ENCODE measurements at places on chromosomes 1 and 21.

DNA sequence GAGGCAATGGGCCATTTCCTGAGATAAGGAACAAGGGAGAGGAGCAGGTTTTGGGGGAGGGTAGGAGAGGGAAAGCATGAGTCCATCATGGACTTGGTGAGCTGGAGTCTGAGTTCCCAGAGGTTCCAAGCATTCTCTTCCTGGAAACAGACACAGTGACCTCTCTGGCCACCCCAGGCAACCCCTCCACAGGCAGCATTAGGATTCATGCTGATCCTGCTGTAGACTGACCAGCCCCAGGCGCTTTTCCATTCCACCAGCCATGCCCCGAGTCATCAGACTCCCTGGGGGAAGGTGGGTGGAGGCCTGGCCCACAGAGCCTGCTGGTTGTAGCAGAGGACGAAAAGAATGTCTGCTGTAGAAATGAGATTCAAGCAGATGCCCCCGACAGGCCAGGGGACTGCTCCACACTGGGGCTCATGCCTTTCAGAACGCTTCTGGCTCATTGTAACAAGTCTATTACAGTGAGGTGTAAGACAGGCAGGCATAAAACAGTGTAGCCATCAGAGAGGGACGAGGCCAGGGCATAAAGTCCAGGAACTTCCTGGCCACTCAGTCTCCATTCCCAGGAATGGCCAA lies 52.2 kb downstream of the KCND3 start:
- no peak for DNase-seq

GRCh38 chr1:201001962-201002361 lies 21.6 kb downstream of the KIF21B start:
- no peak for DNase-seq

DNA sequence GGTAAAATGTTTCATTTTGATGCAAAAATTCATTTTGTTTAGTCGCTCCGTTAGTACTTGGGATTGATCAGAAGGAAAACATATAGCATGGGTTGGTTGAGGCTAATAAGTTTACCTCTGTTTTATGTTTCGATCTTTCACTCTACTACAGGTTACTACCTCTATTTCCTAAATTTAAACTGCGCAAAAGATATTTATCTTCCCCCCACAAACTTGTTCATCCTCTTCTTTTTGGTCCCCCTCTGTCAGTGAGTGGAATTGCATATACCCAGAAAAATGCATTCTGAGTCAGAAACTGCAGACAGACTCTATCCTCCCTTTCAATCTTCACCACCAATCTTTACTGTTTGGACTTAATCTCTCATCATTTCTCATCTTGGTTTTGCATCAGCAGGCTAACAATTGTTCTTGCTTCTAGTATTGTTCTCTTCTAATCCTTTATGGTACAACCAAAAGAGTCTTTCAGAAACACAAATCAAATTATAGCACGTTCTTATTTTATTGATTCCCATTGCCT lies 316.0 kb upstream of the ADGRL4 start:
- no peak for DNase-seq

DNA sequence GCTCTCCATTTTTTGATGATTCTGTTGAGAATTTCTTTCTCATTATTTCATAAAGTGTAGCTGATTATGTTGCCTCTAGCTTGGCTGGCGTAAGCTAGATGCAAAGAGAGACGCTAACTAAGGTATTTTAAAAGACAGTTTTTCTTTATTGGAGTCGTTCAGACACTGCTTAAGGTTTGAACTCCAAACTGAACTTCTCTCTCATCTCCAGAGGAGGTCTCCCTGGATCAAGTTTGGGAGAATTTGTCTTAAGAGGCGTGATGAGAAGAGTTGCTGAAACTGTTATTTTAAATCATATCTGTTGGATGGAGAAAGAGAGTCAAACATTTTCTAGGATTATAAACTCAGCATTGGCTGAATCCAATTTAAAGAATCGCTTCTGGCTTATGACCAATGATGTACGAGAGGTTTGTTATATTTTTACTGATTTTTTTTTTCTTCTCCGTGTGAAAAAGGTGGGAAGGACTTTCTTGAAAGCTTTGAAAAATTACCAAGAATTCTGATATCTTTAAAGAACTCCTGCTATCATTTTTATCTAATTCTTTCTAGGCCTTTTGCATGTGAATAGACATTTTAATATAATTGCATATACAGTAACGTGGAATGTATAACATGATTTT lies 34.0 kb downstream of the MAP3K7CL start:
- DNase-seq: no peak

DNA sequence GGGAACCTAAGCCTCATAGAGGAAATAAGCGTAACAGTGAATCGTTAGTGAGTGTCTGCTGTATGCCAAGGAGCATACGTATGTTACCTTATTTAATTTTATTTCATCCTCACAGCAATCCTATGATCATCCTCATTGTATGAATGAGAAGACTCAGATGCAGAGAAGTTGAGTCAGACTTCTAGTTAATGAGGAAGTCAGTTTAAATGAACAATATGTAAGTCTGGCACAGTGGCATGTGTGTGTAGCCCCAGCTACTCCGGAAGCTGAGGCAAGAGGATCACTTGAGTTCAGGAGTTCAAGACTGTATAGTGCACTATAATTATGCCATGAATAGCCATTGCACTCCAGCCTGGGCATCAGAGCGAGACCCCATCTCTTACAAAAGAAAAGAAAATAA lies 148.0 kb downstream of the ZZZ3 start:
- no peak for DNase-seq

GRCh38 chr1:222081859-222082258 lies 340.0 kb upstream of the DUSP10 start:
- no peak for DNase-seq

DNA sequence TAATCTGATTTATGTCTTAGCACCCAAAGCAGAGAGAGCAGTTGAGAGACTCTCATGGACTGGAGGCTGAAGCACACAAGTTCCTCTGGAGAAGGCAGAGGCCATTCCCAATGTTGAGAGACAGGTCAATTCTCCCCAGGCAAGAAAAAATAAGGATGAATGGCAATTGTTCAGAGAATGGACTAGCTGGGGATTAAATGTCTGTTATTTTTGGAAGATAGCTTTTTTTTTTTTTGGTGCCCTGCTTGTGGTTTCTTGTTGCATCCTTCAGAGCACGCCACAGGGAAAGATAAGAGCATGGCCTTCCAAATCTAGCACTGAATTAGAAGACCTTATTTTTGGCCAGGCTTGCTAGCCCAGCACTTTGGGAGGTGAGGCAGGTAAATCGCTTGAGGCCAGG lies 65.6 kb upstream of the ERRFI1 start:
- no peak for DNase-seq

DNA sequence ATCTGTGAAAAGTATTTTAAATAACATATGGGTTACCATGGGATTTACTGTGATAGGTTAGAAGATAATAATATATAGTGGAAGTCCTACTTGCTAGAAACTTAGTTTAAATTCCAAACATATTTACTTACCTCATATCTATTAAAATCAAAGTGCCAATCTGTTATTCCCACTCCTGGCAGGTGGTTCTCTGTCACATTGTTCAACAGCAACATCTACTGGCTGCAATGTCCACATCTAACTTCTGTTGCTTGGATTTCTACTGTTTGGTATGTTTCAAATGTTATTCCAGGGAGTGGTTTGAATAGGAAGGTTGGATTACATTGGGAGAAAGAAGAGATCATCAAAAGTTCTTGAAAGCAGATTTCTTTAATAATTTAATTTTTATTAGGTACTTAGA lies 122.5 kb upstream of the NCAM2 start:
- DNase-seq: no peak

- DNase-seq: no peak
Measured at GRCh38 chr1:105678334-105678733, 1378.1 kb upstream of the PRMT6 start.

DNA sequence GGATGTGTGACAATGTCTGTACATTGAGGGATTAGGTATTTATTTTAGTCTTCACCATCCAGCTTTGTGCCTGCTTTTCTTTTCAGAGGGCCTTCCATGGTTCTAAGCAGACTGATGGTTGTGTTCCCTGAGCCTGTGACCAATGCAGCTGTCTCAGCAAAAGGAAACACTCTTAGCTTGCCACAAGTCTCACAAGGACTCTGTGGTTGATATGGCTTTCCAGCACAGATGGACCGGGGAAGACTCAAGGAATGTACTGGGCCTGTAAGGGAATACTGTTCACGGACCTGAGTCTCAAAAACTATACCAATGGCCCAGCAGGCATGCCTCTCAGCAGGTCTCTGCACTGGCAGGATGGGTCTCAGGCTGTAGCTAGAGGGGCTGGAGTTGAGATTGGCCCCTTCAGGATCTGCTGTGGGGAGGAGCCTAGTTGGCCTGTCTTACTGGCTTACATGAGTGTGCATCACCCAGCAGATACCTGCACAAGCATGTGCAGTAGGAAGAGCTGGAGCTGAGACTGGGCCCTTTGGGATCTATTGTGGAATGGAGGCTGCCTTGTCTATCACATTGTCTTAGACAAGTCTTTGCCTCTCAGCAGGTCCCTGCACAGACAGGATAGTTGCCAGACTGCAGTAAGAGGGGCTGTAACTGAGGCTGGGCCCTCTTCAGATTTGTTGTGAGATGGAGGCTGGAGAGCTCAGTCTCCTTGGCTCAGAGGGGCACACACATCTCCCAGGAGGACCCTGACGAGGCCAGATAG lies 52.0 kb upstream of the PDC start:
- DNase-seq: no peak

GRCh38 chr1:185070051-185070450 lies 24.7 kb downstream of the RNF2 start:
- no peak for DNase-seq

DNA sequence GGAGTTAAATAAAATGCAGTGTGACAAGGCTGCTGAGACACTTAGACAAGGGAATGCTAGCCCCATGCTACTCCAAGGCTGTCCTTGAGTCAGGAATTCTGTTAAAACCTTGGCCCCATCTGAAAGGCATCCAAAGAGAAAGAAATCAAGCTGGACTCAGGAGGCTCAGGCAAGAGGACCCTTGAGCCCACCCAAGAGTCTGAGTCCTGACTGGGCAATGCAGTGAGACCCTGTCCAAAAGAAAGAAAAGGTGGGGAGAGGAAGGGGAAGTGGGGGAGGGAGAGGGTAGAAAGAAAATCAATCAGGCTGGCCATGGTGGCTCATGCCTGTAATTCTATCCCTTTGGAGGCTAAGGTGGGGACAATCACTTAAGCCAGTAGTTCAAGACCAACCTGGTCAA lies 26.7 kb downstream of the CLSTN1 start:
- no peak for DNase-seq

- no peak for DNase-seq
Measured at GRCh38 chr1:219130366-219130935, 43.2 kb upstream of the LYPLAL1 start.

GRCh38 chr1:145999321-146000024 lies 3.1 kb upstream of the TXNIP start:
- no peak for DNase-seq

- DNase-seq: no peak
Measured at GRCh38 chr1:156475568-156476500, 24.7 kb downstream of the MEF2D start.

- no peak for DNase-seq
Measured at GRCh38 chr1:90114521-90115141, 119.7 kb downstream of the ZNF326 start.

GRCh38 chr1:63350320-63350719 lies 17.1 kb upstream of the ALG6 start:
- DNase-seq: no peak

DNA sequence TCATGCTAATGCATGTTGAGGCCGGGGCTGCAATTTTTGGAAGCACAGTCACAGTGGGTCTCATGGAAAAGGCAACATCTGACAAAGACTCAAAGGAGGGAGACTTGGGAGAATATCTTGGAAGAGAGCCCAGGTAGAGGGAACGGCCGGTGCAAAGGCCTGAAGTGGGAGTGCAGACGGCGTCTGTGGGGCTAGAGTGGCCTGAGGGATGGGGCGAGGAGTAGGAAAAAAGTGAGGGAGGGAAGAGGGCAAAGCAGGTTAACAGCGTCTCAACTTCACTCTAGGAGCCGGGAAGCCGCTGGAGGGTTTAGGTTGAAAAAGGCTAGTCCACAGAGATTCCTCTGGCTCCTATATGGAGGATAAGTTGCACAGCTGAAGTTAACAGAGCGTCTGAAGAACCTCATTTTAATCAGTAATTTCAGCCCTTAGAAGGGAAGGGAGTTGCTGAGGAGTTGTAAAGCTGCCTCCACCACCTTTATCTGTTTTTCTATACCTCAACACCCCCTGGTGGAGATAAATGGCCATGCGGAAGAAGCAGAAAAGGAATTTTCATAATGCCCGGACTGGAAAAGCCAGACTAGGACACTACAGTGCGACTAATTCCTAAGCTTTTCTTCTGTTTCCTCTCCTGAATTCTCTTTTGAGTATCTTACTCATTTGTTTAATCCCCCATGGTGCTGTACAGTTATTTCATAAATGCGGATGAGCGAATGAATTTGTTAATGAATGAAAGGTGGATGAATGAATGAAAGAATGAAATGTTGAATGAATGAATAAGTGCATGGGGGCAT lies 78.7 kb upstream of the ZNF281 start:
- no peak for DNase-seq

GRCh38 chr1:152776361-152776760 lies 1.4 kb downstream of the LCE1F start:
- DNase-seq: no peak

DNA sequence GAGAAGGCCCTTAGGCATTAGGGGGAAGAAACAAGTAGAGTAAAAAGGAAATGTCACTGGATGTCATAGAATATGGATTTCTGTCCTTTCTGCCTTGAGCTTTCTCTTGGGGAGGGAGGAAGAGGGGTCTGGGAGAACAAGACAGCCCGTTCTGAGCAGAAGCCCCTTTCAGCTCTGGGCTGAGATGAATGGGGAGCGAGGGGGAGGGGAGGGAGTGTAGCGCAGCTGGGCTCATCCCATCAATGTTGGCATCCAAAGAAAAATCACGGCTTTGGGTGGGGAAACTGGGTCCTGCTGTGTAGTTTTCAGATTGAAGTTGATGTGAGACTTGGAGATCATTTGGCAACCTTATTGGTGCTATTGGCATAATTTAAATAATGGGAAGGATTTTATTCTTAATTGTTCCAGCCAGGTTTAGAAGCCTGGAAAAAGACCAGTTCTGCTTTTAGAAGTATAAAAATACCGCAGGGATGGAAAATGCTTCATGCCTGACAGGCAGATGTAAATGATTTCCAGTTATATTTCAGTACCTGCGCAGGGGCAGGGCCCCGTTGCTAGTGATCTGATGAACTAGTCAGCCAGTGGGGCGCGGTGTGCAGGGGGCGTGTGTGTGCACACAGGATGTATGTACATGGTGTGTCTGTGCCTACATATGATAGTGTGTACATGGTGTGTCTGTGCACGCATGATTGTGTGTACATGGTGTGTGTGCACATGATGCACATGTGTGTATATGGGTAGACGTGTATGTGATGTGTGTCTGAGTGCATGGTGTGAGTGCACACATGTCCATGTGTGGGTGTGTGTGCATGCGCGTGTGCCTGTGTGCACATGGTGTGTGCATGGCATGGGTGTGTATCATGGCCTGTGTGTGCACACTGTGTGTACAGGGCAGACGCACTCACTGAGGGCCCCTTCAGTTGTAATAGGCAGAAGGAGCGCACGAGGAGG lies 36.0 kb downstream of the ABCG1 start:
- no peak for DNase-seq

GRCh38 chr21:28884481-28884880 lies 108.2 kb downstream of the LTN1 start:
- DNase-seq: no peak

Data from stimulated activated CD4-positive, alpha-beta T cell treated with anti-CD3 and anti-CD28 coated beads, Interleukin-12 subunit alpha, Interleukin-12 subunit beta, amount 100 ng/mL, for 24 hours (primary cell).